T-helper 17 cell (primary cell): ENCODE measurements at places on chromosomes 1 and 21. TPM values are rescaled to one million over a fixed set of nuclear protein-coding genes. Genes with fewer than 3 reads are reported as not detected.
A peak's percentile ranks its signal among the peaks of the same experiment; 100 is the strongest.

Gene COA6
- 11.3 TPM for total RNA-seq

Gene AKNAD1
- total RNA-seq = not detected

Gene NBPF6
- total RNA-seq = 0.20 TPM

DNA sequence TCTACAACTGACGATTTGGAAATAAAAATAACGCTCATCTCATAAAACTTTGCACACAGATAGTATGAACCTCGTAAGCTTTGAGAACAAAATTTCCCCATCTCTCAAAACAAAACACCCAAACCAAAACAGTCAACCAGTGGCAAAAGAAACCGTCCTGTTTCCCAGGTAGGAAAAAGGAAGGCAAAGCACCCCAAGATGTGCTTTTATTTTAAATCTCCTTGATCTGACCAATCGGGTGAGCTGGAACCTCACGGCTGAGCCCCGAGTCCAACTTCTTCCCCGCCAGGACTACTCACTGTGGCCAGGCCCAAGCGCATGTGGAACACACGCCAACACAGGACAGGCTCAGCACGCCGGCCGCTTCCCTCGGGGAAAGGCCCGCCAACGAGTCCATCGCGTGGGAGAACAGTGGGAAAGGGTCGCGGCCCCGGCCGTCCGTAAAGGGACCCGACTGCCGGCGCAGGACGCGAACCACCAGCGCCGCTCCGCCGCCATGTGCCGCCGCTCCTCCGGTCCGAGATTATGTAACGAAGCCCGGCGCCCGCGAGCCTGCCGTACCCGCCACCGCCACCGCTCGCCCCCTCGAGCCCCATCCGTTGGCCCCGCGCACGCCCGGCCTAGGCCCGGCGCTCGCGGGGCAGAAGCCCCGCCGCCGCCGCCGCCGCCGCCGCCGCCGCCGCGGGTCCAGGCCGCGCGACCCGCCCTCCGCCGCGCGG is 759 bp downstream of the AHCTF1 start:
- H3K4me3 ChIP-seq = peak overlapping the region; percentile 98
- H3K27ac ChIP-seq = peak overlapping the region; percentile 90
- H3K27me3 ChIP-seq = no peaks in the 10 kb centered on the region

GRCh38 chr1:44078104-44078503 is 40.5 kb upstream of the KLF17 start:
- peaks cover 56% of the 10 kb centered on the region for H3K27me3 ChIP-seq
- H3K36me3 ChIP-seq = peaks cover 4% of the 10 kb centered on the region
- peaks cover 6% of the 10 kb centered on the region for H3K4me1 ChIP-seq
- H3K4me3 ChIP-seq = no peak overlapping the region
- no peak overlapping the region for H3K27ac ChIP-seq

DNA sequence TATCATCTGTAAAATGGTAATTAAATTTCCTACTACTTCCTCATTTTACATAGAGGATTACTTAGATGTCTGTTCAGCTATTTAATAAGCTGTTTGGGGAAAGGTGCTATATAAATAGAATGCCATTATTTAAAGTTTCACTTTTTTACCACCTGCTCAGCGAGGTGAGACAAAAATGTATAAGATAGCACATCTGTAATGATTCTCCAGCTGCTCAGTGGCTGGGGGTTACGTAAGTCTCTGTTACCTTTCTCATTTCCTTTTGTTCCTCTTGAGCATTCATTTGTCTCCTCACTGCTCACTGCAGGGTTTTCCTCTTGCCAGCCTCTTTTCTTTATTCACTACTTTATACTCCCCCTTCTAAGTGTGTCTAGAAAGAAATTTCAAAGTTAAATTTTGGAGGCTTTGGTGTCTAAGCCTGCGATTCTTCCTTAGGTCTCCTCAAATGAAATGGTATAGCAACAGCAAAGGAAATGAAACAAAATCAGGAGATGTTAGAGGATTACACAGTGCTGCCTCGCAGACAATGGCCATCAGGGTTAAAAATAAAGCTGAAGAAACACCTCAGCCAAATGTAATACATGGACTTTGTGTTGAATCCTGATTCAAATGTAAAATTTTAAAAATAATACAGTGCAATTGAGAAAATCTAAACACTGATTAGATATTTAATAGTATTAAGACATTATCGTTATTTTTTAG is 6.8 kb downstream of the RGS8 start:
- H3K4me1 ChIP-seq = peaks cover 7% of the 10 kb centered on the region
- H3K4me3 ChIP-seq = no peak overlapping the region
- no peak overlapping the region for H3K27ac ChIP-seq

DNA sequence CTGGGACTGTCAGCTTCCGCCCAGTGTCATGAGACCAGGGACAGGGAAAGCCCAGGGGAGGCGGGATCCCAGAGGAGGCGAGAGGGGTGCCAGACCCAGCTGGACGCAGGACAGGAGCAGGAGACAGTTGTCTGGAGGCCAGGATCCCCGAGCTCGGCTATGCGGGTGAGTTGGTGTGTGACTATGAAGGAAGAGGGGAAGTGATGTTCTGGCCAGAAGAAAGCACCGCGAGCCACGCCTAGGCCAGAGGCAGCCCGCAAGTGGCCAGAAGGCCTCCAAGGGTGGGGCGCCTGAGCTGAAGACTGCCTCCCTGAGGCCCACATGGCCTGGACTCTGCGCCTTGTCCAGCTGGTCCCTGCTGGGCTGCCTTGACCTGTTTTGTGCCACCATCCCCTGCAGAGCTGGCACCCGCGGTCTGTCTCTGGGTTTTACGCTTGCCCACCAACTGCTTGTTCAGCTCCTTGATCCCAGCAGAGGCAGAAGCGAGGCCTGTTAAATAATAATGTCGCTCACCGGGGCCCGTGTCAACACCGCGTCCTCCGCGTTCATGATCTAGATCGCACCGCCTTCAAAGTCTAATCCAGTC is 85.2 kb upstream of the ACTL8 start:
- DNase-seq = no peak
- H3K4me3 ChIP-seq = no peak overlapping the region
- no peaks in the 10 kb centered on the region for H3K4me1 ChIP-seq
- H3K27ac ChIP-seq = no peak overlapping the region
- H3K27me3 ChIP-seq = peaks cover 14% of the 10 kb centered on the region

DNA sequence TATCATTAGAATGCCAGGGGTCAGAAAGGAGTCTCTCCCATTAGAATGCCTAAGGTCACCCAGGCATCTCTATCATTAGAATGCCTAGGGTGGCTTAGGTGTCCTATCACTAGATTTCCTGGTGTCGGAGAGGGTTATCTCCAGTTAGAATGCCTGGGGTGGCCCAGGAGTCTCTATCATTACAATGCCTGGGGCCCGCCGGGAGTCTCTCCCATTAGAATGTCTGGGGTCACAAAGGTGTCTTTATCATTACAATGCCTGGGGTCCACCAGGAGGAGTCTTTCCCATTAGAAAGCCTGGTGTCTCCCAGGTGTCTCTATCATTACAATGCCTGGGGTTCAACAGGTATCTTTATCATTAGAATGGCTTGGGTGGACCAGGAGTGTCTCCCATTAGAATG is 56.2 kb downstream of the RNF187 start:
- no peak overlapping the region for H3K4me3 ChIP-seq
- DNase-seq = no peak
- H3K4me1 ChIP-seq = peaks cover 2% of the 10 kb centered on the region
- peaks cover 57% of the 10 kb centered on the region for H3K27me3 ChIP-seq
- H3K27ac ChIP-seq = no peak overlapping the region

DNA sequence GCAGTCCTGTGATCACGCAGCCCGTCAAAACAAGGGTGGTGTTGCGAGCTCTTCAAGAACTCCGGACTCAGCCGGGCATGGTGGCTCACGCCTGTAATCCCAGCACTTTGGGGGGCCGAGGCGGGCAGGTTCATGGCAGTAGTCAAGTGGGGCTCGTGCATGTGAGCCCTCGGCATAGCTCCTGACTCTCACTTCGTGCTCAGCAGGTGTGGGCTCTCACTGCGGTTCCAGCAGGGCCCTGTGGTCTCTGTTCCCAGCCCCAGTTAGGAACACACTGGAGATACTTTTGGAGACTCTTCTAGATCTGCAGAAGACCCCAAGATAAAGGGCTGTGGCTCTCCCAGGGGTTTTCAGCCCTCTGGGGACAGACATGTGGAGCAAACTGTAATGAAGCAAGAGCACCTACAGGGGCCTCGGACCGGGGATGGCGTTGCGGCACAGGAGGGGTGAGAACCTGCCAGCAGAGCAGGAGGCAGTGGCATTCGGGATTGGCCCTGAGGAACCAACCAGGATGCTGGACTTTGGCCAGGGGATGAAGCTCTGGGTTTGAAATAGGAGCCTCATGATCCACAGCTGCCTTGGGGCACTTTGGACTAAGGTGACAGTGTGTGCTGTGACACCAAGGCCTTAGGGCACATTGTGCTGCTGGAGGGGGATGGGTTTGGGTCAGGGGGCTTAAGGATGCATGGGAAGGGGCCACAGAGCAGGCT is 443.2 kb downstream of the CAMTA1 start:
- DNase-seq = no peak
- H3K27ac ChIP-seq = no peak overlapping the region
- no peaks in the 10 kb centered on the region for H3K4me1 ChIP-seq
- H3K36me3 ChIP-seq = no peaks in the 10 kb centered on the region

GRCh38 chr1:180976732-180977357 is 45.8 kb downstream of the STX6 start:
- no peaks in the 10 kb centered on the region for H3K27me3 ChIP-seq
- H3K27ac ChIP-seq = no peak overlapping the region

- H3K36me3 ChIP-seq = peaks cover 2% of the 10 kb centered on the region
- H3K27ac ChIP-seq = no peak overlapping the region
- H3K4me3 ChIP-seq = no peak overlapping the region
- peaks cover 2% of the 10 kb centered on the region for H3K4me1 ChIP-seq
Measured at GRCh38 chr21:35366394-35367080, 317.4 kb upstream of the RUNX1 start.

DNA sequence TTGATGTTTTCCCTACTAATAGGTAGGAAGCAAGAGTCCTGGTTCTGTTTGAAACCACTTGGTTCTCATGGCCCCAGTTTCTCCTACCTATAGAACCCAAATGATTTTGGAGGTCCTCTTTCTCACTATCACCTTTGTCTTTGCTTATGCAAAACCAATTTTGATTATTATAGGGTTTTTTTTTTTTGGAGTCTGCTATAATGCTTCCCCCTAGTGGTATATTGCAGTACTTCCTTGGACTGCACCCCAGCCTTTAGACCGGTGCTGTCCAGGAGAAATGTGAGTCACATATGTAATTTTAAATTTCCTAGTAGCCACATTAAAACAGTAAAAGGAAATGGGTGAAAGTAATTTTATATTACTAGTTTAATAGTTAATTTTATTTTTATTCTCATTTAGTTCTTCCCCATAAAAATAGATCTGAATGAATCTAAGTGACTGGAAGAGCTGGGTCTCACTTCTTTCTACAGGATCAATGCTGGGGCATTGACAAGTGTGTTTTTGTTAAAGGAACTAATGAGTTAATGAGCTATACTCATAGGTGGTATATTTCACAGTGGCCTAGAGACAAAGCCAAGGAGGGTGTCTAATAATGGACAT is 10.6 kb downstream of the FCMR start:
- DNase-seq = no peak
- no peaks in the 10 kb centered on the region for H3K27me3 ChIP-seq
- H3K36me3 ChIP-seq = peaks cover 21% of the 10 kb centered on the region

DNA sequence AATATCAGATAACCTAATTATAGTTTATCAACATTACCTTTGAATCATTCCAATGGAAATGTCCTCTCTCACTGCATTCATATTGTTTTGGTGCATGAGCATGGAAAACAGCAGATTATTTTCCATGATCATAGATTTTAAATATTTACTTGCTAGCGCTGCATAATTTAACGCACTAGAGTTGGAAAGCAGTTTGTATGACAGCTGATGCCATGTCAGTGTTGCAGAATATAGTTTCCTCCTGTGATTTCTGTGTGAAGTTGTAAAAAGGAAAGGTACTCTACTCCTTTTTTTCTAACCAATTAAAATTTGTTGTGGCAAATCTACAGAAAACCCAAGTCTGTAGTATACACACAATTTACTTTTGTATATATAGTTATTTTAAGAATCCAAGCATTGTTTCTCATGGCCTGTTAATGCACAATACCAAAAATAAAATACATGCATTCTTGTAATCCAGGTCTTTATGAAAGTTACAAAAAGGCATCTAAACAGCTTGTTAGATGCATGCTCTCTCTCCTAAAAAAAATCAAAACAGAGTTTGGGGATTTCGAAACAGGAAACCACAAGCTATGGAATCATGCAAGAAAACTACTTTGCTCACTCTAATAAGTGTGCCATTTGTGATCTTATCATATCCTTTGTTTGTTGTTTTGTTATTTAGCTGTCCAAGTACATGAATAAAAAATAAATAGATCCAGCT is 1.9 kb upstream of the ATG4C start:
- H3K4me1 ChIP-seq = peaks cover 8% of the 10 kb centered on the region
- H3K27me3 ChIP-seq = peaks cover 25% of the 10 kb centered on the region
- H3K36me3 ChIP-seq = peaks cover 4% of the 10 kb centered on the region

DNA sequence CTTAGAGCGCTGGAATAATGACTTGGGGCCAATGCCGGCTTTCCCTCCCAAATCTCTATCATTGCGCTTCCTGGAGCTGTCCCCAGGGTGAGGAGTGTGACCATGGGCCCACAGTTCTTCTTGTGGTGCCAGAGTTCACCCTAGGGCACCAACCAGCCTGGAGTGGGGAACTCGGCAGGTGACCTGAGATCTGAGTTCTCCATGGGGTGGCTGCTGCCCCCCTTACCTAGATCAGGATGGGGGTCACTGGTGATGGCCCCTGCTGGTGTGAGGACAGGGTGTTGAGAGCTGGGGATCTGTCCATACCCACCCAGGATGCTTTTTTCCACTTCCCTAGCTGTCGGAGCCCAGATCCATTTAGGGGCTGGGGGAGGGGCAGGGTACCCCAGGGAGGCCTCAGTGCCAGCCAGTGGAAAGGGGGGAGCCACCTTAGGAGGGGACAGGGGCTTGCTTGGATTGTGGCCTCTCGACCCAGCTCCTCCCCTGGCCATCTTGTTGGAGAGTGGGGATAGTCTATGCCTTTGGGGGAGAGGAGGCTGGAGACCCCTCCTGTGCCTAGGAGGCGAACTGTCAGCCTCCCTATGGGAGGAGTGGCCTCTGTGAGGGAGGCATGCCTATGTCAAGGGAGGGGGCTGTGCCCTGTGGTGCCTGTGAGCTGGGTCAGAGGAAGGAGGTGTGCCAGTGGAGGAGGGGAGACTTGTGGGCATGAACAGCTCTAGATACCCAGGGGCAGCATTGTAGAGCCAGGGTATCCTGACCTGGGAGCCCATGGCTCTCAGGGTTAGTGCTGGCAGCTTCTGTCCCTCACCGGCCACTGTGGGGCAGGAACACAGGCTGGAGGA is 1.7 kb downstream of the FOXO6 start:
- H3K27ac ChIP-seq = peak overlapping the region; percentile 65
- no peak for DNase-seq
- H3K27me3 ChIP-seq = peaks cover 39% of the 10 kb centered on the region
- H3K4me3 ChIP-seq = peak overlapping the region; percentile 76

GRCh38 chr1:231036416-231036815 is 3.6 kb downstream of the FAM89A start:
- peaks cover 15% of the 10 kb centered on the region for H3K4me1 ChIP-seq
- no peak overlapping the region for H3K27ac ChIP-seq
- H3K27me3 ChIP-seq = peaks cover 5% of the 10 kb centered on the region
- H3K36me3 ChIP-seq = peaks cover 2% of the 10 kb centered on the region
